ENCODE measurements at places on chromosomes 4 and X. TPM values are rescaled to one million over a fixed set of nuclear protein-coding genes. Genes with fewer than 3 reads are reported as not detected.

CENPI gene
- 0.65 TPM for total RNA-seq

ITM2A gene
- total RNA-seq = 167 TPM

PDLIM3 gene
- total RNA-seq = not detected

NPFFR2 gene
- not detected for total RNA-seq

KLB gene
- total RNA-seq = not detected

NXF2 gene
- not detected for total RNA-seq

MCF2 gene
- 0.88 TPM for total RNA-seq

Measured in naive thymus-derived CD4-positive, alpha-beta T cell (primary cell).